NCI-H1417 treated with DMSO at 0.1 percent for 48 hours (cell line): ENCODE measurements at places on chromosomes 4 and X.
A peak's percentile ranks its signal among the peaks of the same experiment; 100 is the strongest.

GRCh38 chr4:80694171-80694570 is 336.3 kb upstream of the BMP3 start:
- DNase-seq, result no peak

DNA sequence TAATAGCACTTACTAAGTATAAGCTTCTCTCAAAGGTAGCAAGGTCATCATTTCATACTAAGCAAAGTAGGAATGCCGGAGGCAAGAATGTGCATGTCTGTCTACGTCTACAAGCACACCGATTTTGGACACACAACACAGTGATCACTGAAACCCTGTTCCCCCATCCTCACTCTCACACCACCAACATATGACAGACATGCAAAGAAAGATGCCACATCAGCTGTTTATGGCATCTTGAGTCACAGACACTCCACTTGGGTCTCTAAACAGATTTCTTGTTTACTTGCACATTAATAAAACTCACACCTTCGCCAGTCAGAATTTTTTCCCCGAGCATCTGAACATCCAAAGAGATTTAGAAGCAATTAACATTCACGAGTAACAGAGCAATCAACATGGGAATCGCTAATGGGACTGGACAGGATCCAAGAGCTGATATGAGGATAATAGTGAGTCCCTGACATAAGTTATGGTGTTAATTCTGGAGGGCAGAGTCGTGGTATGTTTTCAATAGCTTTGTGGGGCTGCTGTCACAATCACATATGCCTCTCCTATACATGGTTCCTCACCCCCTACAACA is 324.1 kb downstream of the DHX15 start:
- no peak for DNase-seq

DNA sequence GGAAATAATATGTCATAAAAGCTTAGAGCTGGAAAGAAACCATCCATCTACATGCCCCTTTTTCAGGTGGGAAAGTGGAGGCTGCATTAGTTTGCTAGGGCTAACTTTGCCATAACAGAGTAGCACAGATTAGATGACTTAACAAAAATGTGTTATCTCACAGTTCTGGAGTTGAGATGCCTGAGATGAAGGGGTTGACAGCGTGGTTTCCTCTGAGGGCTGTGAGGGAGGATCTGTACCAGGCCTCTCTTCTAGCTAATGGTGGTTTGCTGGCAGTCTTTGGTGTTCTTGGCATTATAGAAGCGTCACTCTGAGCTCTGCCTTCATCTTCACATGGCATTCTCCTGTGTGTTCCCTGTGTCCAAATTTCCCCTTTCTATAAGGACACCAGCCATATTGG is 2.4 kb downstream of the CHRNA9 start:
- no peak for DNase-seq

DNA sequence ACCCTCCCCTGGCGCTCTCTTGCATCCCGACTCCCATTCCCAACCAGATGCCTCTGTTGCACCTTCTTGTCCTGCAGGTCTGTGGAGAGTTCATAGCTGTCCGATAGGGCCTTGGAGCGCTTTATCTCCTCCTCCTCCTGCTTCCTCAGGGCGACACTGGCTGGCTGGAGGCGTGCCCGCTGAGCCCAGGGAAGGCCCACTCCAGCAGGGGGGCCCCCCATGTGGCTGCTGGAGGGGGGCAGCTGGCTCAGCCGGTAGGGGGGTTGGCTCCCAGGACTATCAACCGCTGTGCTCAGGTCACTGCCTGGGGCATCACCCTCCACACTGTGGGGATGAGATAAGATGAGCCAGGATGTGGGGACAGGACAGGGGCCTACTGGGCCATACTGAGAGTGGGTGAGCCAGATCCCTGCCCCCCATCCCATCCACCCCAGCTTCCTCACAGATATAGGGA is 25.6 kb downstream of the IQSEC2 start:
- no peak for DNase-seq

GRCh38 chr4:112515198-112516065 is 548 bp downstream of the NEUROG2 start:
- DNase-seq, result no peak

- DNase-seq, result no peak
Observed at GRCh38 chr4:185792384-185793115, 19.4 kb downstream of the SORBS2 start.

DNA sequence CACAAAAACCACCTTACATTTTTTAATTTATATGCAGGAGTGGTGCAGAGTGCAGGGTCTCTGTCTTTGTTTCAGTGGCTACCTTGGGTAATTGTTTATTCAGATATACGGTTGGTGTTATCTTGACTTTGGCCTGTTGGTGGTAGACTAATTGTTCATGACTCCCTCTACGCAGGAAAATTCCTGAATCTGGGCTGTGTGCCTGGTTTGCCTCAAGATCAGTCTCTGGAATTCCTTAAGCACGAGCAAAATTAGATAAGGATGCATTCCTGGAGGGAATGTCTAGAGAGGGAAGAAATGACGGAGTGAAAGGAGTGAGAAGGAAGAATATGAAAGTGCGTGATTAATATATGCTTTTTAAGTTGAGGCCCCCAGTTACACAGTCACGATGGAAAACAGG is 576.9 kb upstream of the PCDH10 start:
- no peak for DNase-seq

DNA sequence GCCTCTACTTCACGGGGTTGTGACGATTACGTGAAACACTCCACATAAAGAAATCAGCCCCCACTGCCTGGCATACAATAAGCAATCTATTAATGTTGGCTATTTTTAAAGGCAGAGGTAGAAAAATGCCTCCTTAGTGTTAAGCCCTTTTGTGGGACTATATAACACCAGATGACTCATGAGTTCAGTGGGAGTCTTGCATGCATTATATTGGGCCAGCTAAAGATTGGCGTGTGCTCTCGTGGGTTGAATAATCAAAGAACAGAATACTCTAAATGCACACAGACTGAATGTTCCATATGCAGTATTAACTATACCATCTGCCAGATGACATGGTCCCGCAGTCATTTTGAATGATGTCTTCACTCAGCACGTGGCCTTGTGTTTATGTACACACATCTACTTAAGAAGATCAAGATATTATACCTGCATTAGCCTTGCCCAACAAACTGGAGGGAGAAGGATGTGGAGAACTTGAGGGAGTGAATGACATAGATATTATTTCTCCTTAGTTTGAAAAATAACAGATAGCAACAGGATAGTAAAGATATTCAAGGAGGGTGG is 85.0 kb upstream of the MYOZ2 start:
- DNase-seq, result no peak

DNA sequence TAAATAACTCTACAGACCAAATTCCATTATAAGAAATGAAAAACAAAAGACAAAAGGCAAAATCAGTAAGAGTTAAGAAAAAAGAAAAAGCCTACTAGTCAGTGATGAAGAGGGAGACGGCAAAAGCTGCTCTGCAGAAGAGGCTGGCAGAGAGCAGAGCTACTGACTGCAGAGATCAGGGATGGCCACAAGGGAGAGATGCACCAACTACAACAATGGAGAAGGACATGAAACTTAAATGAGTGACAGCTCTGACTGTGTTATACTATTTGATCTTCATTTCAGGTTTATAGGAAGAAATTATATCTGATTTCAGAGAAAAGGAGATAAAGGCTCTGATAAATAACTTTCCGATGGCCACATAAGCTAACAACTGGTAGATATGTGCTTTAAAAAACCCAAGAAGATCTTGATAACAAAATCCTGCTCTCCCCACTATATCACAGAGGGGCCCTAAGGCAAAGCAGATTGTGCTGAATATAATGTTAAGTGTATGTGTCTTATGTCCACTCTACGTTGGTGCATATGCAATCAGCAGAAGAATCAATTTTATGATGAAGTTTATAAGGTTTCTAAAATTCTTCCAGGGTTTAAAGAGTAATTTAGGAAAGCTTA is 58.4 kb upstream of the COX18 start:
- DNase-seq, result no peak

- DNase-seq, result no peak
Observed at GRCh38 chr4:185242749-185243533, 33.5 kb downstream of the SNX25 start.

DNA sequence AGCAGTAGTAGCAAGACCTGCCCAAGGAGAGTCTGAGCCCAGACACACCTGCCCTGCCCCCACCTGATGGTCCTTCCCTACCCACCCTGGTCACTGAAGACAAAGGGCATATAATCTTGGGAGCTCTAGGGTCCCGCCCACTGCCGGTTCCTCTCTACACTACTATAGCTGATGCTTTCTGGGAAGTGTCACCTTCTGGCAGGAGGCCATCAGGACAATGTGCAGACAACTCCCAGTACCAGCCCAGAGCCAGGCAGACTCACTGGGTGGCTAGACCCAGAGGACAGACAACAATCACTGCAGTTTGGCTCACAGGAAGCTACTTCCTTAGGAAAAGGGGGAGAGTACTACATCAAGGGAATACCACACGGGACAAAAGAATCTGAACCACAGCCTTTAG is 312.7 kb downstream of the SPRY1 start:
- DNase-seq, result no peak

GRCh38 chr4:168843635-168844034 is 166.4 kb downstream of the CBR4 start:
- no peak for DNase-seq

DNA sequence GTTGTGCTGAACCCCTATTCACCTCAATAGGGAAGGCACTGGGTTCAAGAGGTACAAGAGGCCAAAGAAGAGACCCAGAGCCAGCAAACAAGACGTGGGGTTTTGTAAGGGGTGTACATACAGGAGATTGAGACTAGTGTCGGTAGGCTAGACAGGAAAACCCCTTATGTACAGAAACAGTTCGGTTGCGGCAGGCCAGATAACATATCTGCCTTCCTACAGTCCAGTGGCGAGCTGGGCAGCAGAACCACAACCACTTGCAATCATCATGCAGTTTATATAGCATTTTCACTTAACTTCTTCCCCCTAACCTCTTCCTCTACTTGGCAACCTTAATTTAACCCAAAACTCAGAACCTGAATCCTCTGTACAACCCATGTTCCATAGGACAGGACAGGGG is 422.2 kb downstream of the PDHA2 start:
- no peak for DNase-seq

GRCh38 chr4:95213366-95213765 is 335.4 kb downstream of the UNC5C start:
- DNase-seq, result no peak

DNA sequence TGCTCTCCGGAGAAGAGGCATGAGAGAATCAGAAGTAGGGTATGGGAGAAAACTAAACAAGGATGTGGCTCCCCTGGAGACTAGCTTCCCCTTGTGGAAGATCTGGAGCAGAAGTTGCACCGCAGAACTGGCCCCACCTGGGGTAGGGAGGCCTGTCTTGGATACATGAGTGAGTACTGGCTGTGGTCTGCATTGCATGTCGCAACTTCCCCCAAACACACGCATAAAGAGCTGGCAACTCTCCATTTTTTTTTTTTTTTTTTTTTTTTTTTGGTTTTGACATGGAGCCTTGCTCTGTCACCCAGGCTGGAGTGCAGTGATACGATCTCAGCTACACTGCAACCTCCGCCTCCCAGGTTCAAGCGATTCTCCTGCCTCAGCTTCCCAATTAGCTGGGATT is 119.9 kb downstream of the EGF start:
- no peak for DNase-seq

DNA sequence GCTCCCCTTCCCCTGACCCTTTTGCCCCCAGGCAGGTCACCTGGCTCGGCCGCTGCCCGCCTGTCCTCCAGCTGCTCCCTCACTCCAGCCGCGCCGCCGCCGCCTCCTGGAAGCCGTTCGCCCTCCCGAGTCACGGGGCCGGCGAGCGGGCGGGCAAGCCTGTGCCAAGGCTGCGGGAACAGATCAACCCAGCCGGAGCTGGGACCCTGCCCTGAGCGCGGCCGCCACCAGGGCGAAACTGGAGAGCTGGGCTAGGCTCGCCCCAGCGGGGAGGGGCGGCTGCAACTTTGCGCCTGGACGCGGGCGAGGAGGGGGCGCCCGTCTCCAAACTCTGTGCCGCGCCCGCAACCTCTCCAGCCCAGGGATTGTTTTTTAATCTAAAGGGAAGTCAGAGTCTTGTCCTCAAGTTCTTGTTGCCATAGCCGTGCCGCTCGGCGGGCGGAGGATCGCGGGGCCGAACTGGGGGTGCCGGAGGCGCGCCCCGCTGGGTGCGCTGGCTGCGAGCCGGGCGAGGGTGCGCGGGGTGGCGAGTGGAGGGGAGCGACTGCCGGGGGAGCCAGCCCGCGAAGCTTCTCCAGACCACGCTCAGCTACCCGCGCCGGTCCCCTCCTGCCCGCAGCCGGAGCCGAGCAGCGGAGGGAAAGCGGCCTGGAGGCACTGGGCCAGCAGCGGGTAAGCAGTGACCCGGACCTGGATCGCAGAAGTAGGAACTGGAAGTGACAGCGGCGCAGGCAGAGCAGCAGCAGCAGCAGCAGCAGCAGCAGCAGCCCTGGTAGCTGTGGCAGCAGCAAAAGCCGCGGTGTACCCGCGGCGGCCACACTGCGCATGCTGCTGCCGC is 13.4 kb downstream of the ARHGEF6 start:
- DNase-seq, result no peak

DNA sequence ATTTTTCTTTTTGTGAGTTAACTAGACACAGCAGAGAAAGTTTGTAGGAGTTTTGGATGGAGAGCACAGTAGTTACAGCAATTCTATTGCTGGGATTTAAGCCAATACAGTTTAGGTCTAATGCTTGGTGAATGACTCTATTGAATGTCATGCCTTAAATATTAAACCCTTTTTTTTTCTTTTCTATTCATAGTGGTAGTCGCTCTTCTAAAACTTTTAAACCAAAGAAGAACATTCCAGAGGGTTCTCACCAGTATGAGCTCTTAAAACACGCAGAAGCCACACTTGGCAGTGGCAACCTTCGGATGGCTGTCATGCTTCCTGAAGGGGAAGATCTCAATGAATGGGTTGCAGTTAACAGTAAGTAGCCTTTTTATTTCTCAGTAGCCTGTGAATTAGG is 34.8 kb upstream of the DCK start:
- no peak for DNase-seq

- no peak for DNase-seq
Observed at GRCh38 chr4:5827108-5828004, 65.5 kb downstream of the CRMP1 start.

- no peak for DNase-seq
Observed at GRCh38 chr4:154462081-154462810, 29.4 kb downstream of the DCHS2 start.

GRCh38 chr4:113116414-113117357 is 67.2 kb downstream of the ANK2 start:
- DNase-seq, result peak; percentile 25

DNA sequence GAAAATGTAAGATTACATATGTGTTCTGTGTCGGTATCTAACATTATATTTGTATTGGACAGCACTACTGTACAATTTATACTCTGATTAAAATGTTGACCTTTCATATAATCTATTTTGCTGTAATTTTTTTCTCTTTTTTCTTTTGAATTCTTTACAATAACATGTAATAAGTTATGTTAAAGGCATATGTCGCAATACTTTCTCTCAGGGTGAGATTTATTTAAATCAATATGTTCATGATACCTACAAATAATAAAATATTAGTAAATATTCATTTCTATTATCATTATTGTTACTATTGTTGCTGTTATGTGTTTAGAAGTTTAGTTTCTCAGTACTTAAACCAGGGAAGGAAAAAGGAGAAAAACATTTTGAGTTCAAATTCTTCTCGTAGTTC is 807.4 kb downstream of the STIM2 start:
- no peak for DNase-seq
